ENCODE measurements at places on chromosomes 4 and X.
A peak's percentile ranks its signal among the peaks of the same experiment; 100 is the strongest.

GRCh38 chr4:71713611-71714203 is 70.2 kb downstream of the GC start:
- DNase-seq, result peak; percentile 62

DNA sequence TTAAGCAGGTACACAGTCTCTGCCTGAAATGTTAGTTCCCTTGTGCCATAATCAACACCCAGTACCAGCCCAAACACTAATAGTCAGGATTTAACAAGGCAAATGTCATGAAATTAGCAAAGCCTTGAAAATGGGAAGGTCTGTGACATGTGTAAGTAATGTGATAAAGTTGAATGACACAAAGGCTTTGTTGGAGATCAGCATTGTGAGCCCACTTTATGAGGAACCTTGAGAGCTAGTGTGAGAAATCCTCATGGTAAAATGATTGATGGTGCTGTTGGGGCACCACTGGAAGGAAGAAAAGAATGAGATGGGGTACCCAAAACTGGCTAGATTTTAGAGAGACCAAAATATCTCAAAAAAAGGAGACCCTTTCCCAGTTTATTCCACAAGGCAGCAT is 3.3 kb upstream of the LIN54 start:
- no peak for DNase-seq

GRCh38 chr4:47313384-47313783 is 150.1 kb downstream of the COMMD8 start:
- DNase-seq, result no peak

- no peak for DNase-seq
These were observed 58.1 kb downstream of the PHEX start for GRCh38 chrX:22090181-22090580.

DNA sequence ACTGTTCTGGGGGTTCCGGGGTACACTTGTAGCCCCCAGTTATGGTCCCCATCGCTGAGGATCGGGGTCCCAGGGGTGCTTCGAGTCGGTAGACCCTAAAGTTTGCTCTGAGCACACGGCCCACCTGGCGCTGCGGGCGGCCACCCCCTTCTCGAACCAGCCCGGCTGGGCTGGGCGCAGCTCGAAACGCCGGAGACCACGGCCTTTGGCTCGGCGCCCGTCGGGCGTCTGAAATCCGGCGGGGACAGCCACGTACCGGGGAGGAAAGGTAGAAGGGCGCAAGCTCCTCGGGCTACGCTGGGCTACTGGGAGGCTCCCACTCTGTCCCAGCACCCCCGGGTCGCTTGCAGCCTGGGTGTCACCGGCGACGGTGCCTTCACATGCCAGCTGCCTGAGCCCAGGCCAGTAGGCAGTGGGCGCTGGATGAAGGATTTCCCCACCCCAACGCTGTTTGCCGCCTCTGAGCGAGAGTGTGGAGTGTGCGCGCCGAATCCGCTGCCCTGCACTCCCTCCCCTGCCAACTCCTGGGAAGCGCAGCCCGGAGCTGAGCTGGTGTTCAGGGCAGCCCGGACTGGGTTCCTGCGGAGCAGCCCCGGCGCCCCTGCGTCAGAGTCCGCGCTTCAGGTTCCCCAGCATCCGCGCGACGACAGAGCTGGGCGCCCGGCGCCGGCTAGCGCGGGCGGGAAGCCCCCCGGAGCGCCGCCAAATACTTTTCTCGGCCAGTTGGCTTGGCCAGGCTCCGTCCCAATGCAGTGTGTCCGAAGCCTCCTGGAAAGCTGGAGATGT is 637 bp downstream of the MAMLD1 start:
- DNase-seq, result no peak

DNA sequence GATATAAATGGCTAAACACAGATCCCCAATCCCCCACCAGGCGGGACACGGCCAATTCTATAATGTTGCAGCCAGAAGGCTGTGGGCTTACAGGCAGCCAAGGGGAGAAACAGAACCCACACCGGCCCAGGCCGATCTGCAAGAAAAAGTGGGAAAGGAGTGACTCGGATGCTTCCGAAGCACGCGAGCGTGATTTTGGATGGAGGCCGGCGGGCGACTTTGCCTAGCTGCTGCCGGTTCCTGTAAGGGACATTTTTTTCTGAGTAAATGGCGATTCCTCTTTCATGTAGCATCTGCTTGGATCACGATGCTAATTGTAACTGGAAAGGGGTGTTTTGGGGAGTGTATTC is 470.2 kb downstream of the PCDH19 start:
- DNase-seq, result no peak

- no peak for DNase-seq
These were observed 852.0 kb upstream of the EPHA5 start for GRCh38 chr4:66522244-66522643.

DNA sequence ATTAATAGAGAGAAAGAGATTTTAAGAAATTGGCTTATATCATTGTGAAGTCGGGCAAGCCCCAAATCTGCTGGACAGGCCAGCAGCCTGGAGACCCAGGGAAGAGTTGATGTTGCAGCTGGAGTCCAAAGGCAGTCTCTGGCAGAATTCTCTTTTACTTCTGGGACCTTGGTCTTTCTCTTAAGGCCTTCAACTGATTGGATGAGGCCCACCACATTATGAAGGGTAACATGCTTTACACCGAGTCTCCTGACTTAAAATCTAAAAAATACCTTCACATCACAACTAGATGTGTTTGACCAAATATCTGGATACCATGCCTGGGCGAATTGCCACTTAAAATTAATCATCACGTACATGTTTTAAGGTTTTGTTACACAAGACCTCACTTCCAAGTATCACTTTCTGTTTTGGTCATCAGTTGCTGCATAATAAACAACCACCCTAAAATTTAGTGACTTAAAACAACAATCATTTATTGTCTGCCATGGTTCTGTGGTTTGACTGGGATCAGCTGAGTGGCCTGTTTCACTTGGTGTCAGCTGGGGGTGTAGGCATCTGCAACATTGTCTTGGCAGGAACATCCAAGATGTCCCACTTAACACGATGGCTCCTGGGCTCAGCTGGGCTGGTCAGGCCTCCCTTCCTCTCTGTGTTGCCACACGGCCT is 3.4 kb downstream of the CD38 start:
- DNase-seq, result no peak

DNA sequence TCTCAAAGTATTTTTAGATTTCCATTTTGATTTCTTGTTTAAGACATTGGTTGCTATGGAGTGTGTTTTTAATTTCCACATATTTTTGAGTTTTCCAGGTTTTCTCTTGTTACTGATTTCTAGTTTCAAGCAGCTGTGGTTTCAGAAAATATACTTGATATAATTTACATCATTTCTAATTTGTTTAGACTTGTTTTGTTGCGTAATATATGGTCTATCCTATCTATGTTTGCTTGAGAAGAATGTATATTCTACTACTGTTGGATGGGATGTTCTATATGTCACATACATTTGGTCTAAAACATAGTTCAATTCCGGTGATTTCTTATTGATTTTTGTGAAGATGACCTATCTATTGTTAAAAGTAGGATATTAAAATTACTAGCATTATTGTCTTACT is 170.5 kb upstream of the EMCN start:
- DNase-seq, result no peak

DNA sequence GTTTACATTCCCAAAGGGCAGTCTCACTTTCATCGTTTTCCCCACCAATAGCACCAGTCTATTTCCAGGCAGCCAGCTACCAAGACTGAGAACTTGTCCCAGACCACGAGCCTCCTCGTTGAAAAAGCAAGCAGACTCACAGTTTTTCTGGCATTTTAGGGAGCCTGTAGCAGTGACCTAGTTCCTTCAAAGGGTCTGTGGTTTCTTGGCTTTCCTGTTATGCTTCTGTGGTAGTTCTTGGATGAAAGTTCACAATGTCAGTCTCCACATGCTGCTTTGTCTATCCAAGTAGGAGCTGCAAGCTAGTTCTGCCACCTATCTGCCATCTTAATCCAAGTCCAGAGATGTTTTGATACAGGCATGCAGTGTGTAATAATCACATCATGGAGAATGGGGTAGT is 151.6 kb upstream of the ZC4H2 start:
- DNase-seq, result no peak

- DNase-seq, result peak; percentile 57
These were observed 21.8 kb downstream of the HAUS3 start for GRCh38 chr4:2220016-2220630.

DNA sequence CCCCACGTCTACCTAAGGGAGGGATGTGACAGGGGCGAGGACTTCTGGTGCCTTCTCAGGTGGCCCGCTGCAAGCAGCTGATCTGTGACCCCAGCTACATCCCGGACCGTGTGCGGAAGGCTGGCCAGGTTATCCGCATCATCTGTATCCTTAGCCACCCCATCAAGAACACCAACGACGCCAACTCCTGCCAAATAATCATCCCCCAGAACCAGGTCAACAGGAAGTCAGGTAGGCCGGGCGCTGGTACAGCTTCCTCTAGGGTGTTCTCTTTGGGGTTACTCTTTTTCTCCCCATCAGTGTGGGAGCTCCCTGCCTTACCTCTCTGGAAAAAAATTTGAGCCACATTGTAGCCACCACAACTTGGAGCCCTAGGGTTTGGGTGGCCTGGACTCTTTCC is 2.4 kb upstream of the FAM50A start:
- no peak for DNase-seq

DNA sequence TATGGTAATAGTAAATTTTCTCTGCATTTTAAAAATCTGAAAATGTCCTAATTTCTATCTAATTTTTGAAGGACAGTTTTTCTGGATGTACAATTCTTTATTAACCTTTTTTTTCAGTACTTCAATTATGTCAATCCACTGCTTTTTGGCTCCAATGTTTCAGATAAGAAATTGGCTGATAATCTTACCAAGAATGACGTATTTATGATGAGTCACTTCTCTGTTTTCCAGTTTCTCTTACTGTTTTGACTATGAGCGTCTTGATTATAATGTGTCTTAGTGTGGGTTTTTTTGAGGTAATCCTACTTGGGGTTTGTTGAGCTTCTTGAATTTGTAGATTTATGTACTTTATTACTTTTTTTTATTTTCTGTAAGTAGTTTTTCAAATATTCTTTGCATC is 47.2 kb downstream of the UGT2B11 start:
- no peak for DNase-seq

GRCh38 chrX:106263817-106264216 is 95.7 kb downstream of the PWWP3B start:
- no peak for DNase-seq

GRCh38 chr4:24130637-24131036 is 240.8 kb upstream of the PPARGC1A start:
- DNase-seq, result no peak

DNA sequence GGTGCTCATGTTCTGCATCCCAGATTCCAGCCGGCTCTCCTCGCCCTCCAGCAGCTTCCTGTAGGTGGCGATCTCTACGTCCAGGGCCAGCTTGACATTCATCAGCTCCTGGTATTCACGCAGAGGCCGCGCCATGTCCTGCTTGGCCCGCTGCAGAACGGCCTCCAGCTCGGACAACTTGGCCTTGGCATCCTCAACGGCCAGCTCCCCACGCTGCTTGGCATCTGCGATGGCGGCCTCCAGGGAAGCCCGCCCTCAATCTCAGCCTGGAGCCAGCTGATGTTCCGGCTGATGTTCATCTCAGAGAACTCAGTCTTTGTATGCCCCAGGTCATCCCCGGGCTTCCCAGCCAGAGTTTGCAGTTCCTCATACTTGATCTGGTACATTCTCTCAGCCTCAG is 431.8 kb upstream of the DIPK2B start:
- DNase-seq, result no peak

GRCh38 chr4:168777277-168777965 is 232.6 kb downstream of the CBR4 start:
- DNase-seq, result no peak

DNA sequence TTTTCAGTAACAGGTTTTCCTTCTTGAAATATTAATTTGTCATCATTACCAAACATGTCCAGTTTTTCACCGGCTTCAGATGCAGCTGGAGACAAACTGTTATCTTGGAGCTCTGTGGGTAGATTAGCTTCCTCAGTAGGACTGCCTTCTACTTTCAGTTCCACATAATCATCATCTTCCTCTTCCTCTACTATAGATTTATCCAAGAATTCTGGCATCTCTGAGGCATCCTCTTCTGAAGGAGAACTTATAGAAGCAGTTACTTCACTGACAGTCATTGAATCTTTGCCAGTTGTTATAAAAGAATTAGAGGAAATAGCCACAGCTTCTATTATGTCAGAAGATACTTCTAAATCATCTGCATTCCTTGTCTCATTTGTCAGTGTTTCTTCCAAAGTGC is 162.9 kb downstream of the LRBA start:
- no peak for DNase-seq

- DNase-seq, result no peak
These were observed 349.9 kb downstream of the BMPR1B start for GRCh38 chr4:95107635-95108034.
